ENCODE measurements at places on chromosomes 2 and 18. TPM values are rescaled to one million over a fixed set of nuclear protein-coding genes. Genes with fewer than 3 reads are reported as not detected.

The GPR55 gene
- total RNA-seq = not detected

The EVX2 gene
- not detected for total RNA-seq

The C2orf80 gene
- not detected for total RNA-seq

- no peak for DNase-seq
Observed at GRCh38 chr2:9085353-9085752, 81.9 kb upstream of the MBOAT2 start.

- no peak for DNase-seq
Observed at GRCh38 chr2:51472300-51472699, 440.4 kb upstream of the NRXN1 start.

- DNase-seq = peak; percentile 30
Observed at GRCh38 chr2:162297925-162298552, 20.4 kb downstream of the IFIH1 start.

Data from PC-9 (cell line).